ENCODE measurements at places on chromosomes 7 and 10. TPM values are rescaled to one million over a fixed set of nuclear protein-coding genes. Genes with fewer than 3 reads are reported as not detected.

- DNase-seq: no peak
These were observed 40.7 kb downstream of the ANK3 start for GRCh38 chr10:60348982-60349381.

- DNase-seq: no peak
These were observed 47.8 kb upstream of the KAT6B start for GRCh38 chr10:74778436-74779094.

GRCh38 chr7:43454936-43455518, 127.9 kb upstream of the STK17A start:
- DNase-seq: no peak

- DNase-seq: no peak
These were observed 40.4 kb downstream of the TAC1 start for GRCh38 chr7:97772045-97772901.

The TWIST1 gene
- 0.37 TPM for total RNA-seq

GRCh38 chr7:25424855-25425254, 196.6 kb upstream of the NPVF start:
- DNase-seq: no peak

The OGA gene
- 110 TPM for total RNA-seq

DNA sequence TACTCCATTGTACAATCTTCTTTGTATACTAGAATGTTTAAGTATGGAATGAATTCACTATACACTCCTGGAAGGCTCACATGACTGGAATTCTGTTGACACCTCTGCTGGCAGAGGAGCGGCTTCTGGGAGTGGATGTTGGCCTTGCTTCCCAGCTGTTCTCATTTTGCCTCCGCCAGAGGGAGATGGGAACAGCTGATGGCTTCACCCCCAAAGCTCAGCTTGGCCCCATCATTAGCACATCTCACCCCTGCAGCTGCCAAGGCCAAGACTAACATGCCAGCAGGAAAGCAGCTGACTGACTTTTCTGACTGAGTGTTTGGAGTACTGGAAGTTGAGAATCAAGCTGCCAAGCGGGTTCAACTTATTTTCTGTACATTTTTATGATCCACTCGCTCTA, 15.1 kb downstream of the ADAM12 start:
- DNase-seq: no peak

Measured in WTC11 (cell line).